ENCODE measurements at places on chromosomes 2 and 18.

DNA sequence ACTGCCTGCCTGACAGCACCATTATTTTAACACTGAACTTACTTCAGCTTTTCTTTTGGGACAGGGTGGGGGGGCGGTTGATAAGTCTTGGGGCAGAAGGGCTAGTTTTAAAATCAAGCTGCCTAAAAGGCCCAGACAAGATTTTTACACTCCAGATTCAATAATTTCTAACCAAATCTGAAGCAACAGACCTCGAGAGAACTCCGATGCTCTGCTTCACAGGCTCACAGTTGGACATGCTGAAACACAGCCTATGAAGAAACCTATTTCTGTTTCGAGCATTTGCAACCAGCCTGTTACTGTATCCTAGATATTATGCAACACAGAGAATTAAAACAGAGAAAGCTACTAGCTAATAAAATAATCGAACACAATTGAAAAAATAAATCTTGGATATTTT is 1.3 kb upstream of the MYT1L start:
- no peak for DNase-seq

GRCh38 chr18:61948846-61949438 is 56.1 kb upstream of the RNF152 start:
- no peak for DNase-seq

GRCh38 chr2:130807659-130808385 is 28.9 kb upstream of the ARHGEF4 start:
- no peak for DNase-seq

DNA sequence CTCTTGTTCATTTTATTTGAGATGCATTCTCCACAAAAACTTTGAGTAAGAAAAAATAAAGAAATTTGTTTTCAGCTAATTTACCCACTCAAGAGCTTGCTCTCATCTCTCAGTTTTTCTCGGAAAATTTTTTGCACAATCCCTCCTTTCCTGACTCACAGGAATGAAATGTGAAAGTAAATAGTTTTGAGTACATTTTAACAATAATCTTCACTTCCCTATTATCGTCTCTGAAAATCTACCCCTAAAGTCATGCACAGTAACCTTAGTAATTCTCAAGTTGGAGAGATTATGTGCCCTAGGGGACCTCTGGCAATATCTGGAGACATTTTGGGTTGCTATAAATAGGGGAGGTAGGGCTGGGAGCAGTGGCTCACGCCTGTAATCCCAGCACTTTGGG is 2.6 kb downstream of the CYB5A start:
- no peak for DNase-seq

DNA sequence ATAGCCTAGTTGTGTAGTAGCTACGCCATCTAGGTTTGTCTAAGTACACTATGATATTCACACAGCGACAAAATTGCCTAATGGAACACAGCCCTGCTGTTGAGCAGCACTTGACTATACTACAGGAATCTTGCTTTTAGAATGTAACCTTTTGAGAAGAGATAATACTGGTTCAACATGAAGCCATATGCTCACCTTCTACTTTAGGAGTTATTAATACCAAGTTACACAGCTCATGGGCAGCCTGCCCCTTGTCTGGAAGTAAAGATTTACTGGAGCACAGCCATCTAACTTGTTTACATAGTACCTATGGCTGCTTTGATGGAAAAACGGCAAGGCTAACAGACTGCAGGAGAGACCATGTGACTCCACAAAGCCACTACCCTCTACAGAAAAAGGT is 174.8 kb downstream of the DYM start:
- no peak for DNase-seq

DNA sequence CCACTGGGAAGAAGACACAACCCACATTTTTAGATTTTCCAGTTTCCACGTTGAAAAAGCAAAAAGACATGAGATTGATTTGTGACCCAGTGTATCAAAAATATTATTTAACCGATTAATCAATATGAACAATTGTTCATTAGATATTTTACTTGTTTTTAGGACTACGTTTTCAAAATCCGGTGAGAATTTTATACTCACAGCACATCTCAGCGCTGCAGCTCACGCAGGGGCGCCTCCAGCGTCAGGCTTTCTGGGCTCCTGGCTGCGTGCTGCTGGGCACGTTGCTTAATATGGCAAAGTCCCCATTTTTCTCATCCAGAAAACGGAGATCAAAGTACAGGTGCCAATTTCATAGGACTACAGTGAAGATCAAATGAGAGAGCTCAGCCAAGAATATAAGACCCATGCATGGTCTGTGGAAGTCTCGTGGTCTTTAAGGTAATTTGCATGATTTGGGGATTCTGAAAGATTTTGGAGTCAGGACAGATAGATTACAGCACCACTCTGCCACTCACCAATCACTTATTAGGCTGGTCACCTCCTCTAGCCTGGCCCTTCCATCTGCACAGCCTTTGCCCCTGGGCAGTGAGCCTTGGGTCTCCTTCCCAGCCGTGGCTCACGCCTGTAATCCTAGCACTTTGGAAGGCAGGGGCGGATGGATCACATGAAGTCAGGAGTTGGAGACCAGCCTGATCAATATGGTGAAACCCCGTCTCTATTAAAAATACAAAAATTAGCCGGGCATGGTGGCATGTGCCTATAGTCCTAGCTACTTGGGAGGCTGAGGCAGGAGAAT is 36.2 kb downstream of the PTPN18 start:
- no peak for DNase-seq

DNA sequence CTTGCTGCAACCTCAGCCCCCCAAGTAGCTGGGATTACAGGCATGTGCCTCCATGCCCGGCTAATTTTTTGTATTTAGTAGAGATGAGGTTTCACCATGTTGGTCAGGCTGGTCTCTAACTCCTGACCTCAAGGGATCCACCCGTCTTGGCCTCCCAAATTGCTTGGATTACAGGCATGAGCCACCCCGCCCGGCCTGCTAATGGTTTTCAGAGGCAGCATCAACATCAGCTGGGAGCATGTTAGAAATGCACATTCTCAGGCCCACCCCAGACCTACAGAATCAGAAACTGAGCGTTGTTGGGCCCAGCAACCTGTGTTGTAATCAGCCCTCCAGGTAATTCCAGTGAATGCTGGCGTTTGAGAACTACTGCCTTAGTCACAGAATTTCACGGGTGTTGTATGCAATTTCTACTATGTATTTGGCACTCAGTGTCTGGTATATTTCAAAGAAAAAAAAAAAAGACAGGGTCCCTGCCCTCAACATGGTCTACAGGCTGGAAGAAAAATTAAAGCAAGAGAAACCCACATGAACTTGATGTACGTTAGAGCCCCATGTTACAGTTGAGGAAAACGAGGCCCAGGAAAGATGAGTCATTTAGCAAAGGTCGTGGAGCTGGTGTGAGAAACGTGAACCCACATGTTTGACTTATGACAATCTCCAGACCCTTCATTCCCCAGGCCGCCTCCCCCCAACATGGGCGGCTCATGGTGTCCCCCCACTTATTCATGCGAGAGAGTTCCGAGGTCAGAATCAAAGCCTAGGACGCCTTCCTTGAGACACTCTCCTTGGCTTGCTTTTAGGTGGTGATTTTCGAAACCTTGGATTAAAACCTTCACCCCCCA is 35.3 kb downstream of the SH3BP4 start:
- no peak for DNase-seq

DNA sequence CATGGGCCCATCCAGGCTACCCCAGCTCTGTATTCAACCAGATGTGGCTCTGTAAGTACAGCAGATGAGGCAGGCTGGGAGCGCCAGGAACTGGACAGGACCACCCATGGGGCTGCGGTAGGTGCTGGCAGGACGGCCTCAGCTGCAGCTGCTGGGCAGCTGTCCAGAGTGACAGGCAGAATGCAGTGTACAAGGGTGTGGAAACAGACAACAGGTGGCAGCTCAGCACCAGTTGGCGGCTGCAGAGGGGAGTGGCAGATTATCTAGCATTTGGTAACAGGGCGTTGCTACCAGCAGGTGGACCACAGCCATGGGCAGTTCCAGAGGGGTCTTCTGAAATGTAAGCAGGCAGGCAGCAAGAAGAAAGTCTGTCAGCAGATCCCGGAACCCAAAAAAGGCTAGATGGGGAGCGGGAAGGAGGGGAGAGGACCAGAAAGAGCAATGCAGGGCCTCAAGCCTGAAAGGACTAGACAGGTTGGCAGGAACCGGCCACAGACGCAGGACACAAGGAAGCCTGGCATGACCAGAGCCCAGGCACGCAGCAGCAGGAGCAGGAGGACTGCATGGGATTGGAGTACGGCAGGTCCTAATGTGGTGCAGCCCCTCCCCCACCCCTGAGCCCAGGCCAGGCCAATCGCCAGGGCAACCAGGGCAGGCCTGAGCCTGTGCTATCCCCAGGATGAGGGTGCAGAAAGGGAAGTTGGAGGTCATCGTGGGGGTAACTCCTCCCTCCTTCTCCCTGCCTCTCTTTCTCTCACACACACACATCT is 24.7 kb downstream of the PKDCC start:
- DNase-seq: no peak

GRCh38 chr18:23433360-23433759 is 19.7 kb upstream of the RIOK3 start:
- no peak for DNase-seq

Data from GM12864 (cell line).